SHP77 treated with DMSO at 0.1 percent for 48 hours (cell line): ENCODE measurements at places on chromosomes 4 and X.

- no peak for DNase-seq
These were observed 73.4 kb upstream of the PPP2R3B start for GRCh38 chrX:460116-460515.

- DNase-seq, result no peak
These were observed 262.9 kb downstream of the ARHGAP10 start for GRCh38 chr4:147994491-147995385.

DNA sequence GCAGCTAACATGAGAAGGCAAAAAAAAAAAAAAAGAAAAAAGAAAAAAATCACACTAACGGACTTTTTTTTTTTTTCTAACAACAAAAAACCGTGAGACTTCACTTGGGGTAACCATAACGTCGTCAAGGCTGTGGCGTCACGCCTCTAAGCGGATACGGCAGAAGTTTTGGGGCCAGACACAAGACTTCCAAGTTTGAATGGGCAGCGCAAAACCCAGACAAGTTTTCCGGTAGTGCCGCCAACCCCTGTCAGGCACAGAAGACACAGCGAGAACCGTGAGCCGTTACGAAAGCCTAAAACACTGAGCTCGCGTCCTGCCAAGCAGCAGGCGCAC lies 556 bp upstream of the SMARCA5 start:
- no peak for DNase-seq

- DNase-seq, result no peak
These were observed 736.9 kb upstream of the MAGEB2 start for GRCh38 chrX:29478336-29479069.

- no peak for DNase-seq
These were observed 162.7 kb upstream of the MBNL3 start for GRCh38 chrX:132651421-132652086.

DNA sequence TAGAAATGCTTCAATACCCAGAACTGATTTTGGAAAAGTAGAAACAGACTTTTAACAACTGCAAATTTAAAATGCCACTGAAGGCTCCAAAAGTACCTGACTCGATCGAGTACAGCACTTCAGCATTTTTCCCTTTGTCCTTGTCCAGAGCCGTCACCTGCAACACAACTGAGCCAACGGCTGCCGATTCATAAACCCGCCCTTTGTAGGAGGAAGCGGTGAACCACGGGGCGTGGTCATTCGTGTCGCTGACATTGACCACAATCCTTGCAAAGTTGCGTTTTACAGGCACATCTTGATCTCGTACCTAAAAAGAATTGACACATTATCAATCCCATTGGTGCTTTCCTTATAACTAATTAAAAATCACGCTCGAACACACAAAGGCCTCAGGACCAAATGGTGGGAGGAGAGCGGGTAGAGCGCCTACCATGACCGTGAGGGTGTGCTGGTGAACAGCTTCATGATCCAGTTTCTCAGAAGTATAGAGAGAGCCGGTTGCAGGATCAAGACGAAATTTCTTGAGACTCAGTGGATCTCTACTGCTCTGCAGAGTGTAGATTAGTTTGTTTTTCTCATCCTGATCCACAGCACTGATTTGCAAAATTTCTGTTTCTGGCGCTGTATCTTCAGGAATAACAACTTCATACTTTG lies 72.8 kb upstream of the MTNR1A start:
- no peak for DNase-seq

DNA sequence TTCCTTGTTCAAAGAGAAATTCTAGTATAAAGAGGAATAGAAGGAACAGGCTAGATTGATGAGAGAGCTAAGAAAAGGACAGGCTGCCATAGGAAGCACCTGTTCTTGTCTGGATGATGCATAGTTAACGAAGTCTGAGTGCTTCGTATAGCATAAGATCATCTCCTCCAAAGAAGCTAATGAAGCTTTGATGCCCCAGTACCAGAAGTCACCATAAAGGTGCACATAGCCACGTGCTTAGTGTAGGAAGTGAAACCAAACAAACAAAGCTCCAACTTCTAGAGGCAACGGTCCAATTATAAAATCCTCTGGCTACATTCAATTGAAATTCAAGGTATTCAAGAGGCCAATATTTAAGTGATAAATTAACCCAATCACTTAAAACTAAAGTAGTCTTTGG lies 31.0 kb downstream of the AFAP1 start:
- no peak for DNase-seq

- DNase-seq, result no peak
These were observed 122.4 kb downstream of the SYNPO2 start for GRCh38 chr4:119010909-119011606.

GRCh38 chrX:23766650-23767551 lies 16.1 kb upstream of the SAT1 start:
- no peak for DNase-seq

GRCh38 chrX:1679238-1679637 lies 64.4 kb downstream of the ASMT start:
- DNase-seq, result no peak

DNA sequence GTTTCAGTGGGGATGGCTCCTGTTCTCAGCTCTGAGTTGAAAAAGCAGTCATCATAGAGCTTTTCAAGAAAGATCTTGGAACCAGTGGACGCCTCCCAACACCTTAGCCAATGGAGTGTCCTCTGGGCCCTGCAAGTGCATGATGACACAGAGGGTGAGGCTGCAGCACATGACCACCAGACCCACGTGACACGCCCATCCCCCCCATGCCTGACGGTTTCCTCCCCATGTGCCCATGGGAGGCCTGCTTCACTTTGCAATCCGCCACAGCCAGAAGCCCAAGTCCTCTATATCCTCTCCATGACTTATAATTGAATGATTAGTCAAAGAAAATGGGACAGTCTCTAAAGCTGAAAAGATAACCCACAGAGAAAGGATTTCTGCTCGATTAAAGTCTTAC lies 187.0 kb downstream of the AFAP1 start:
- no peak for DNase-seq

GRCh38 chrX:111353793-111354192 lies 58.2 kb downstream of the DCX start:
- DNase-seq, result no peak

DNA sequence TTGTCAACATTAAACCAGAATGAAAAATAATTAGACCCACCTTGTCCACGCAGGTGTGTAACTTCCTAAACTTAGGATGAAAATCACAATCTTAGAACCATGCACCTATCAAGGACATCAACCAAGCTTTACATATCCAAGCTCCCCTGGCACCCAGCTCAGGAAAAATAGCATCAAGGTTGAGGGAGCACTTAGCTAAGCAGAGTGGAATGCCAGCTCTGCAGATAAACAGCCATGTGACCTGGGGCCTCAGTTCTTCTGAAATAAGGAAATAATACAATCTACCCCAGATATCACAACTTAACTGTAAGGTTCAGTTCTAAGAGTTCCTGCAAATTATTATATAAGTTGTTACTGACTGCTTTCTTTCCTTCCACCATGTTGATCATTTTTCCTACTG lies 64.7 kb downstream of the DHX15 start:
- no peak for DNase-seq

- no peak for DNase-seq
These were observed 2.4 kb downstream of the DIPK2B start for GRCh38 chrX:45198301-45198700.

- DNase-seq, result no peak
These were observed 350.3 kb downstream of the PTTG2 start for GRCh38 chr4:38310446-38311043.

DNA sequence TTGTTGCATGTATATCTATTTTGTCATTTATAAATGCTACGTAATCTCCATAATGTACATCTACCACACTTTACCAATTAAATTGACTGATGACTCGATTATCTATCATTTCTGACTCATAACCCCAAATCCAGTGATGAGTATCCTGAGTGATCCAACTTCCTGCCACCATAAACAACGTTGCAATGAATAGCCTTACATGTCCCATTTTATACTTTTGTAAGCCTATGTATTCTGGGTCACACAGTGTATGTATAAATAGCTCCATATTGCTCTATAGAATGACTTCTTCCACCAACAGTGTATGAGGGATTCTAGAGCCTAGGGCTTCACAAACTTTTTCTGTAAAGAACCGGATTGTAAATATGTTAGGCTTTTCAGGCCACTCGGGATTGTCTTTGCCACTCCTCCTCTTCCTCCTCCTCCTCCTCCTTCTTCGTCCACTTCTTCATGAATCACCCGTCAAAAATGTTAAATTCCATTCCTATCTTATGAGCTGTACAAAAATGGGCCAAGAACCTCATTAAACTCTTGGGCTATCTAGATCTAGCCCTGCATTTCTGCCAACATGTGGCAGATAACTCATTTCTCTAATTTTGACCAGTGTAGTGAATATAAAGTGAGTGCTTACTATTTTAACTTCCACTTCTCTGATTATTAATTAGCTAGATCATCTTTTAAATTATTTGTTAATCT lies 672.2 kb upstream of the AMOT start:
- no peak for DNase-seq

GRCh38 chrX:37854748-37855147 lies 7.4 kb upstream of the DYNLT3 start:
- no peak for DNase-seq

DNA sequence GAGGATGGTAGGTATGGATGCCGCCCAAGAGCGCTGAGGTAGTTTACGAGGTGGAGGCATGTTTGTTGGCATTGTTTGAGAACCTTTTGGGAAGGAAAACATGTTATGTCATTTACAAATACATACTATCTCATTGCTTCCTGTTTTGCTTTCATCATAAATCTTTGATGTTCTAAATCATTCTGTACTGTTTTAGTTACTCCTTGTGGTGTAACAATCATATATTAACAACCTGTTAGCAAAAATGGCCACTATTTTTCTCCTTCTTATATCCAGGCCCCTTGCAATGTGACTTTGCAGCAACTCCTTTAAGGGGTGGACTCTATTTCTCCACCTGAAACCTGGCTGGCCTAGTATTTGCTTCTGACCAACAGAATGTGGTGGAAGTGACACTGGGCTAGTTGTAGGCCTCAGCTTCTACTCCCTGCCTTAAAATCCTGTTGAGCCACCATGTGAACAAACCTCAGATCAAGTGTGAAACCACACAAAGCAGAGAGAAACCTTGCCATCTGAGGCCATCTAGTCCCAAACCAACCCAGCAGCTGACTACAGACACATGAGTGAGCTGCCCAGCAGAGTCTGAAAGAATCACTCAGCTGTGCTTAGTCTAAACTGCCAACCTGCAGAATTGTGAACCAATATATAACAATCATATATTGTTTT lies 15.8 kb upstream of the CXorf38 start:
- DNase-seq, result no peak

DNA sequence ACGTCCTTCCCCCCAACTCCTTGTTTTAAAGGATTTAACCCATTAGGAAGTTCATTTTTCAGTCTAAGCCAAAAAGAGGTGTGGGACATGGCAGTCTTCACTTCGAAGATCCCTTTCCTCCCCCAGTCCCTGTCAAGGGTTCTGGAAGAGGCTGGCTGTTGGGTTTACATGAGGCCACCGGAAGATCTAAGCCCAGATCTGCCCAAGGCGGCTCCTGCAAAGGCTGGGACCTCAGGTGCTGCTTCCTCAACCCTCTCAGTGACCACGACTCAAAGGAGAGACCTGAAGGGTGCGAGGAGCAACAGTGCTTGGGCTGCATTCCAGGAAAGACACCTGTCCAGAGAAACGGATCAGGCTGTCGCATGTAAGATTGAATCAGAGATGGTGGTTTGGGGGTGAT lies 23.5 kb upstream of the ETNPPL start:
- no peak for DNase-seq

DNA sequence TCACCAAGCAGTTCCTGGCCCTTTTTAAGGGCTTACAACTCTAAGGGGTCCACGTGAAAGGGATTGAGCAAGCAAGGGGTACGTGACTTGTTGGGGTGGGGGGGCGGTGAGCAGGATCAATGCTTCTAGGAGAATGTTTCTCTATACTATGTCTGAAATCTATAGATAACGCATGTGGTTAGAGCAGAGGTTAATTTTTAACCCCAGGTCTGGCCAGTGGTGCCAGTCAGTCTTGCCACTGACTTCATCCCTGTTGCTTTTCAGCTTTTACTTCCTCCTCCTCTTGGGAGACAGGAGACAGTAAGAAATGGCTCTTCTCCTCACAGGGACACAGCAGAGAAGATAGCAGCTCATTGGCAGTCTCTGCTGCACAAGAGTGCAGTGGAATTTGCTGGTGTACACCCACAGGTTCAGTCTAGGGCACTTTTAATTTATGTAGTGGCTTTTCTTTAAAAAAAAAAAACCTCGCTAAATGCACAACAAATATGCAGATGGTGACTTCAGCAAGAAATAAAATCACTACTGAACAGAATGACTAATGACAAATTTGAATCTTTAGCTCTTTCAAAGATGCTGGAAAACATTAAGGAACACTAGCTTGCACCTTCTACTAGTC lies 190.5 kb downstream of the CCNG2 start:
- no peak for DNase-seq

GRCh38 chr4:159308566-159309340 lies 205.9 kb downstream of the RAPGEF2 start:
- no peak for DNase-seq

- DNase-seq, result no peak
These were observed 55.2 kb downstream of the ELF4 start for GRCh38 chrX:130055103-130055502.

DNA sequence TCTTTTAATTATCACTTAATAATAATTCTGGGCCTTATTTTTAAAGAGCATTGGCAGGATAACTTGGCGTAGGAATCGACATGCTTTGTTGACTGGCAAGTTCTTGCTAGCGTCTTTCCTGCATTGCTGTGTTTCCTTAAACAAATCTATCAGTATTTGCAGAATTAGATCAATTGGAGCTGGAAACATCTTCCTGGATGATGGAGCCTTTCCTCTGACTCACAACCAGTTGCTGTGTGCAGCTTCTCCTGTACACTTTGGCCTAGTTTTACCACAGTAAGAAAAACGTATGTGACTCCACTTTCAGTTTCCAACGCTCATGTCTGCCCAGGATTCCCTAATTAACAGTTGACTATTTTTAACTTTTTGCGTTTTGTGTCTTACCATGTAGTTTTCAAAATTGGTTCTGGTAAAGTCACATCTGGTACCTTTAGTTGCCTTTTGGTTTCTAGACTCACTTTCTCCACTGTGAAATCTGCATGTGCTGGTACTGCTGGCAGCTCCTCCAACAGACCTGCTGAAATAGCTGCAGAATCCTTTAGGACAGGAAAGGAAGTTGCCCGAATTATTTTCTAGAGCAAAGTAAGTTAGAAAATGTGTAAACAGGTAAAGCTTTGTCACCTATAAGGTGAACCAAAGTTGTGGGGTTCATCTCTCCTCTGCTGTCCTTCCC lies 553.2 kb upstream of the FAT1 start:
- DNase-seq, result no peak

DNA sequence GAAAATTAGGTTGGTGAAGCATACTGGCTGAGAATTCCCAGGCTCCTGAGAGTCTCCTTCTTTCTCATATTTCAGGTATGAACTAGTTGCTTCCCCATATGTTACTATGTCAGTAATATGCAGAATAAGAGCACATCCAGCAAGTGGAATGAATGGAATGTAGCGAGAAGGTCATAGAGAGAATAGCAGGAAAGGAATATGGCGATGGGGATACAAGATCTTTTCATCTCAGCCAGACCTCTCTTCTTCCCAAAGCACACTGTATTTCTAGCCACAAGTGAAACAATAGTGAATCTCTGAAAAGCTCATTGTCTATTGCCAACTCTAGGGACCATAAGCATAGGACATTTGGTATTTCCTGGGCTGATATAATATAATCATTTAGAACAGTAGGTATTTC lies 54.6 kb upstream of the MMAA start:
- no peak for DNase-seq

- no peak for DNase-seq
These were observed 16.9 kb downstream of the ACTRT1 start for GRCh38 chrX:128035318-128035717.
